Stimulated activated CD8-positive, alpha-beta memory T cell treated with anti-CD3 and anti-CD28 coated beads, Interleukin-4, amount 100 ng/mL, for 1 hour (primary cell): ENCODE measurements at places on chromosomes 16 and 17.

DNA sequence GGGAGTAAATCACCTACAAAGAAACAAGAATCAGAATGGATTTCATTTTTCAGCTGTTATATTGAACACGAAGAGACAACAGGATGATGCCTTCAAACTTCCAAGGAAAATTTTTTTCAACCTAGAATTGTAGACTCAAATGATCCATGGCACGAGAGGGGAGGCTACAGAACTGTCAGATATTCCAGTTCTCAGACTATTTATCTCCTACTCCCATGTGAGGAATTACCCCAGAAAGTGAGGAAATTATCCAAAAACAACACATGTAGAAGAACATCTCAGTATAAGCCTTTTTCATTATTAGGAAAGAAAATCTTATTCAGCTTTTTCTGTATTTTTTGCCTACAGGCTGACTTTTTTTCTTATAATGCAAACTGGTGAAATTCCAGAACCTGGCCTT lies 5.5 kb upstream of the ASGR2 start:
- no peak for DNase-seq

- no peak for DNase-seq
Observed at GRCh38 chr17:80029258-80029974, 6.3 kb downstream of the TBC1D16 start.

DNA sequence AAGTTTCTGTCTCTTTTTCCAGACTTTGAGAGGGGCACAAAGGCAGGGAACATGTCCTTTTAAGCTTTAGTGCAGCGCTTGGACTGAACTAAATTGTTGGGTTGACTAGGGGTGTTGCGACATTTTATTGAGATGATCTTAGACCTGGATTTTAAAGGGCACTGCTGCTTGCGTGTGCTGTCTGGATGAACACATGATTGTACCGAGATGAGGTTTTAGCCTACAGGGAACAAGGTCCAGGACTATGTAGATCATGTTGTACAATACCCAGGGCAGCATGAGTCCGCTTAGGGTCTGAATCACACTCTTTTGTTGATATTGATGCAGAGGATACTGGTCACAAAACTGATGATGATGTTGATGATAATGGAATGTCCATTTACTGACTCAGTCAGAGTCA lies 5.2 kb upstream of the RGS9 start:
- no peak for DNase-seq

DNA sequence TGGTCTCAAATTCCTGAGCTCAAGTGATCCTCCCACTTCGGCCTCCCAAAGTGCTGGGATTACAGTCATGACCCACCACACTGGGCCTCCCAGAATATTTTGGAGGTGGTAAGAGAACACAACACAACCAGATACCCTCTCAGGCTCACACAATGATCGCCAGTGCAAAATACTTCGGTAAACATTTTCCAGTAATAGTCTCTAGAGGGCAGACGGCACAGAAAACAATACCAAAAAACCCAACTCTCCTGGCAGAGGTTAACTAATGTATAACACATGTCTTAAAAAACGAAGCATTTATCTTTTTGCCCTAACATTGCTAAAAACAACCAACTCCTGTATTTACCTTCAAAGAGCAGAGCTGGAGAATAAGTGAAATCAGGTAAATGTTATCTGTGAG lies 10.5 kb downstream of the NUFIP2 start:
- DNase-seq: no peak

DNA sequence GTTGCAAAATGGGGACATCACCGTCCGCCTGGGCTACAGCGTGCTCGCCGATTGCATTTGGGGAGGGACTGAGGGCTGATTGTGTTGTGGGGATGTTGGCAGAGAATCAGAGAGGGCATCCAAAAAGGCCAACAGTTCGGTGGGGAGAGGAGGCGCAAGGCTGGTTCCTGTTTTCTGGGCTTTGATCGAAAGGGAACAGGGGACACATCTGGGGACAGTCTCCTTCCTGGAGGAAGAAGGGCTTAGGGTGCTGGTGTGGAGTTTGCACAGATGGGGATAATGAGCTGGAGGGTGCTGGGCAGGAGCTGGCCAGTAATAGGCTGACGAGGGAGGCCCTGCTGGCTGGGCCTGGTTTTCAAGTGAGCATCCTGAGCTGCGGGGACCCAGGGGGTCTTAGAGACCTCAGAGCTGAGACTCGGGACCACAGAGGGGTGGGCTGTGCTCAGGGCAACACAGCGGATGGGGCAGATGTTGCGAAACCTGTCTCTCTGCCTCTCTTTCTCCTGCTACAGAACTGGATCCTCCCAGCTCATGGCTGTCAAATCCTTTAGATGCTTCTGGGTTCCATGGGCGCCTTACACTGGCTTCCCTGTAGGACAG lies 288.7 kb downstream of the SEC14L1 start:
- DNase-seq: no peak

- no peak for DNase-seq
Observed at GRCh38 chr17:77890771-77891170, 67.7 kb upstream of the TNRC6C start.

DNA sequence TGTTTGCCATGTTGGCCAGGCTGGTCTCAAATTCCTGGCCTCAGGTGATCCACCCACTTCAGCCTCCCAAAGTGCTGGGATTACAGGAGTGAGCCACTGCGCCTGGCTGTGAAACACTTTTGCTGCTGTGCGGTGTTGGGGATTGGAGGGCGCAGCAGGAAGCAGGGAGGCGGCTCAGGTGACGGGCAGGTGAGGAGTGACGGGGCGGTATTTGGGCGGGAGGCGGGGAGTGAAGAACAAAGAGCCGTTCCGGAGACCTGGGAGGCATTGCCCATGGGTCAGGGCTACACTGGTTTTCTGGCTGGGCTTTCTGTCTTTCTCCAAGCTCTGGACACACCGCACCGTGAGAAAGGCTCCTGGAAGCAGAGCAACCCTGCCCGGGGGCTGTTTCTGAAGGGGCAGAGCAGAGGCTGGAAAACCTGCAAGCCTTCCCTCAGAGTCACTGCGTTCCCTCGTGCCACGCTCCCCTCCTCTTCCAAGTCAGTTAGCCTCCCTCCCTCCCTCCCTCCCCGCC lies 22.1 kb downstream of the CRISPLD2 start:
- DNase-seq: no peak

DNA sequence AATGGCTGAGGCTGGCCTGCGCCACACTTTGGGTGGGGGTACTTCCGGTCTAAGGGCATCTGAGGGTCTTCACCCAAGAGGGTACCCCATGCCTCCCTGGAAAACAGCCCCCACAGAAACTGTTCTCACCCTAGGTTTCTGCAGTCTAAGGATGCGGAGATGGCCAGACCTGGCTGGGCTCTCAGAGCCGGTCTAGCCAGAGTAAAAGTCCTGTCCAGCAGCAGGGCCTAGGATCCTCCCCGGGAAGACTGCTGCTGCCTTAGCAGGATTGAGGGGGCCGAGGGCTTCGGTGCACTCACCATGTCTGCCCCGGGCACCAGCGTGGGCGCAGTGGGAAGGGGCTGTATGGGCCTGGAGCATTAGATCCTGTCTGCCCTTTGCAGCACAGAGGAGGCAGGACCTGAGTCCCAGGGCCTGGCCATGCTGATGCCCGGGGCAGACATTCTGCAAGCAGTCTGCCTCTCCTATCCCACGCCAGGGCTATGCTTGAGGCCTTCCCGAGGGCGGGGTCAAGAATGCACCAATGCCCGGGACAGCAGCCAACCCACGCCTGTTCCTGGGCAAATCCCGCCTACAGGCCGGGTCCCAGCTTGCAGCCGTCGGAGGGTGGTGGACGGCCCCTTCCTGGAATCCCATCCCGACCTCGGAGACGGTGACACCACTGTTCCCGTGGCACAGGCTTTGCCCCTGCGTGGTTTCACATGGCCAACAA lies 54.7 kb downstream of the CBFA2T3 start:
- no peak for DNase-seq

GRCh38 chr17:75308732-75309629 lies 19.7 kb upstream of the SLC25A19 start:
- no peak for DNase-seq

DNA sequence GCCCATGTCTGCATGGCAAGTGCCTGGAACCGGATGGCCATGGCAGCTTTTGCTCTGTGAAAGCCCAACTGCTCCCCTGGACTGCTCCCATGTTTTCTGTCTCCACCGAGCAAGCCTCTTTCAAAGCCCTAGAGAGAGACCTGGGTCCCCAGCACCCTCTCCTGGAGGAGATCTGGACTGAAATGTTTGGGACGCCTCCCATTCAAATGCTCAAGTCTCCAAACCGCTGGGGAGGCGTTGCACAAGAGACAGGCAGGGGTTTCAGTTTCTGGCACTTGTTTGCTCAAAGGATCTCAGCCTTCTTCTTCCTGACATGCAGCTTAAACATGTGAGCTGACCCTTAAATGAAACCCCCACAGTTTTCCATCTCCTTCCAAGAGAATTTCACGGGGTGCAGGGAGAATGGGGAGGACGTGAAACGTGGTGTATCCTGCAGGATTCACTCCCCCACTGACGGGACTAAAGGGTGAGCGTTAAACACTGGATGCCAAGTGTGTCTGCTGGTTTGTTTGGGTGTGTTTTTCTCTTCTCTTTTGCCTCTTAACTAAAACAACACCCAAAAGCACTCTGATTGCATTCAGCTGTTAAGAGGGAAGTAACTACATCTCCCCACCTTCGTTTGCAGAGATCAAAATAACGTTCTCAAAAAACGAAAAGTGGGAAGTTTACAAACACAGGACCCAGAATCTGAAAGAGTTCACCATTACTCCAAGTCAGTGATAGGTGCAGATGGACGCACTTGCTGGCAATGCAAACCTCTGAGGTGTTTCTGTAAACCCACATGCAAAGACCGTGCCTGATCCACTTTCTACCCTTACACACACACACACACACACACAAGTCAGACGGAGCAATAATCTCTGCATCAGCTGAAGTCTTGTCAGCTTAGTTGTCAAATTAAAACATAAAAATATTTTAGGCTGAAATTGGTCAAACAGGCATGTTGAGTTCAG lies 256.9 kb downstream of the C16orf95 start:
- DNase-seq: no peak

- no peak for DNase-seq
Observed at GRCh38 chr17:38879878-38880665, 10.2 kb downstream of the LASP1 start.

DNA sequence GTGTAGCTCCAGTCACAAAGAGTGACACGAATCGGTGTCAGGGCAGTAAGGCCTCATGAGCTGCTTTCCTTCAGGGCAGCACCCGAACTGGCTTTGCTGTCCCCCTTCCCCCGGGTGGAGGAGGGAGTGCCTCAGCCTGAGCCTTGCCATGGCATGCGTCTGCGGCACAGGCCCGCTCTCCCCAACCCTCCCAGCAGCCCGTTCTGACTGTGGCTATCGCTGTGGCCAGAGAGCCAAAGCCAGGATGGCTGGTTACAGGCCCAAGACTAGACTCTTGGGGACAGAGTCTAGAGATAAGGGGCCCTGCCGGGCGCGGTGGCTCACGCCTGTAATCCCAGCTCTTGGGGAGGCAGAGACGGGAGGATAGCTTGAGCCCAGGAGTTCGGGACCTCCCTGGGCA lies 25.9 kb downstream of the CLUH start:
- no peak for DNase-seq

- no peak for DNase-seq
Observed at GRCh38 chr17:9402590-9403199, 172.9 kb downstream of the STX8 start.

DNA sequence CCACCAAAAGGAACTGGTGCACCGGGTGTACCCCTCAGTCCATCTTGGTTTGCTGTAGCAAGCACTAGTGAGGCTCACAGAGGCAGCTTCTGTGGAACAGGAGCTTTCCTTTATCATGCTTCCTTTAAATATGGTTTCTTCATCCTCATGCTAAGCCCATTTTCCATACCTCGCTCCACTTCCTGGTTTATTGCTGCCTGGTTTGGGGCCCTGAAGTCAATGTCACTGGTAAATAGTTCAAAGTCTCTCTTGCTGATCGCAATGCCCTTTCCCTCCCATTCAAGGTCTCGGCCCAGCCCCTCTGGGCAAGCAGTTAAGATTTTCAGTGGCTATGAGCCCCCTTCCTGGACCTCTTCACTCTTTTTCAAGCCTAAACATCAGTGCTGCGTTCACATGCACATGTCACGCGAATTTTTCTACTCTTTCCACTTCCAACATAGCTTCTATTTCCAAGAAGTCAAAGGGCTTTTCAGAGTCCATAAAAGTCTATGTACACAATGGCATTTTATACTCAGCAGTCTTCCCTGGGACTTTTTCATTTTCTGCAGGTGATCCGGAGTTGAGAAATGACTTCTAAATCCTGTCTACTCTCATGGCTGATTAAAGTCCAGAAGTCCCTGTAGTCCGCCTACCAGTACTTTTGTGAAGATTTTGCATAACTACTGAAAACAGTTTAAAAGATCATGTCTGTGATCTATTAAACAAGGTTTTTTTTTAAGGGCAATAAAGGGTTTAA lies 323.8 kb upstream of the ZFHX3 start:
- no peak for DNase-seq

GRCh38 chr17:56913353-56913866 lies 439 bp downstream of the TRIM25 start:
- DNase-seq: no peak

GRCh38 chr16:275786-276232 lies at the start of gene RGS11:
Gene RGS11, minus strand, starts transcription at chr16:275944. Its CDS starts 33 bp downstream, at chr16:275911.
- no peak for DNase-seq

DNA sequence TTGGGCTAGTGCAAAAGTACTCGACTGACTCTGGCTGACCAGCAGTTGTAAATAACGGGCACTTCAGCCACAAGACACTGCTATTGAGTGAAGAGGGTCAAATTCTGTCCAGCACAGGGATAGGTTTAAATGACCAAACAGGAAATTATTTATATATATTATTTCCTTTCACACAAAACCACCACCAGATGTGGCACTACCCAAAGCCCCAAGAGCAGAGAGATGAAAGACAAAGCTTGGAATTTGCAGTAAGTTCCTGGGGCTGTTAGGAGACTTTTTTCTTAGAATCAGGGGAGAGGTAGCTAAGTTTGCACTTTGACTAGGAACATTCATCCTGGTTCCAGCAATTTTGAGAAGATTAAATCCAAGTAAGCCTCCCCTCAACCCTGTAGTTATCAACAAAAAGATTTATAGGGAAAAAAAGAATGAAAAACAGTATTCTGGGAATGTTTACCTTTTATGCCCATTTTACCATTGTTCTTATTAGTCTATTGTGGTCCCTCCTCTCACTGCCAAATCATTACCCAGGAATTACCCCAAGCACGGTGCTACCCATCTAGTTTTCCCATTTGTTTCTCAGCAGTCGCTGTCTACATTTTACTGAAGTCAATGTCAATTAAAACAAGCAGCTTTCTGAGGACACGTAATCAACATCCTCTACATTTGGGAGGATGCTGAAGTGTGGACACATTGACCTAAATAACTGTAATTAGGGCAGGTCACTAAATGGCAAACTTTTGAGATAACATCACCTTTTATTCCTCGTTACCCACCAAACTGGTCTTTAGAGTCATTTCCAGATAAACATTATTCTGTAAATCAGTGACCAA lies 43.5 kb downstream of the GRB7 start:
- no peak for DNase-seq

DNA sequence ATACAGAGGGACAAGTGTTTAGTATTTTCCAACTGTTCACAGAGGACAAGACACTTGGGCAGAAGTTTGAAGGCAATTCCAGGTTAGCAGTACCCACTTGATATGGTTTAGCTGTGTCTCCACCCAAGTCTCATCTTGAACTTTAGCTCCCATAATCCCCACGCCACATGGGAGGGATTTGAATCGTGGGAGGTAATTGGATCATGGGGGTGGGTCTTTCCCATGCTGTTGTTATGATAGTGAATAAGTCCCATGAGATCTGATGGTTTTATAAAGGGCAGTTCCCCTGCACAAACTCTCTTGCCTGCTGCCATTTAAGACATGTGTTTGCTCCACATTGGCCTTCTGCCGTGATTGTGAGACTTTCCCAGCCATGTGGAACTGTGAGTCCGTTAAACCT lies 668.9 kb downstream of the MAF start:
- no peak for DNase-seq

GRCh38 chr16:88983165-88983564 lies 6.2 kb upstream of the CBFA2T3 start:
- no peak for DNase-seq

- peak; percentile 17 for DNase-seq
Observed at GRCh38 chr17:2058586-2059546, 4.0 kb downstream of the HIC1 start.
